ENCODE measurements at places on chromosomes 12 and 14.

GRCh38 chr12:93704122-93704521 is 26.9 kb downstream of the CRADD start:
- no peak for DNase-seq

DNA sequence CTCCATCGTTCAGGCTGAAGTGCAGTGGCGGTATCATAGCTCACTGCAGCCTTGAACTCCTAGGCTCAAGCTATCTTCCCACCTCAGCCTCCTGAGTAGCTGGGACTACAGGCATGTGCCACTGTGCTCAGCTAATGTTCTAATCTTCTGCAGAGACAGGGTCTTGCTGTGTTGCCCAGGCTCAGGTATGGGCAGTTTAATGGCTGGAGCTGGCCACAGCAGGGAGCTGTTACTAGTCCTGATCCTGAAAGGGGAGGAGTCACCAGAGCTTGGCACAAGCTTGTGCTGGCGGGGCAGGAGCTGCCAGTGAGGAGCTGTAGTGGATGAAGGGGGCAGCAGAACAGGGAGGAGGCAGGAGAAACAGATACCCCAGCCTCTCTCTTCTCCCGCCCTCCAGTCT is 10.6 kb downstream of the TMEM120B start:
- DNase-seq = no peak

DNA sequence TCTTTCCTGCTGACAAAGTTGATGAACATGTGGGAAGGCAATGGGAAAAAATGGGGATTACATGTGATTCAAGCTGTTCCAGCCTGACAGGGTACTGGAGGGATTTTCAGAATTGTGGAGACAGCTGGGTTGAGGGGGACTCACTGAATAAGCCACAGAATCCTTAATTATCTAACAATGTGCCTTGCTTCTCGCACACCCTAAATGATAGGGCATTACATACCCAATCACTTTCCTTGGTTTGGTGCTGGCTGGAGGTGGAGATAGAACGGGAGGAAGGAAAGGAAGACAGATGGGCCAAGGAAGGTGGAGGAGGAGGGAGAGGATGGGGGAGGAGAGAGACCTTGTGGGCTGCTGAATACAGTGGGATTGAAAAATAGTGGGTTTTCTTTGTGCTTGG is 20.7 kb downstream of the PELI2 start:
- no peak for DNase-seq

GRCh38 chr12:106317406-106318082 is 15.0 kb downstream of the TCP11L2 start:
- no peak for DNase-seq

- no peak for DNase-seq
These were observed 154.1 kb upstream of the ARID2 start for GRCh38 chr12:45575417-45575816.

- DNase-seq = peak; percentile 7
These were observed 26.2 kb upstream of the CHPT1 start for GRCh38 chr12:101671157-101671791.

- peak; percentile 67 for DNase-seq
These were observed 808 bp downstream of the ACIN1 start for GRCh38 chr14:23093991-23094665.

- DNase-seq = no peak
These were observed 71.1 kb downstream of the B4GALNT3 start for GRCh38 chr12:530821-531220.

DNA sequence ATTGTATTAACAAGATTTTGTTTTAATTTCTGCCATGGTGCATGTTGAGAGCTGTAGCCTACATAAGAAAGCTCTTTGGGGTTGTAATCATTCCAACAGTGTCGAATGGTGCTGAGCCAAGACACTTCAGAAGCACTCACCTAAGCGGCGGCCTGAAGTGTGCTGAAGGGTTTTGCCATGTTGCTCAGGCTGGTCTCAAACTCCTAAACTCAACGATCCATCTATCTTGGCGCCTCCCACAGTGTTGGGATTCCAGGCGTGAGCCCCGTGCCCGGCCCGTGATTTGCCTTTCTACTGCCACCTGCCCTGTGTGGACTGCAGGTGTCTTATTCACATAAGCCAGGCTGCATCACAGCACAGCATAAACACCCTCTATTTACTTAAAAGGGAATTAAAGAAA is 48.9 kb downstream of the AMN start:
- DNase-seq = no peak

- DNase-seq = no peak
These were observed 106.9 kb downstream of the RFLNA start for GRCh38 chr12:124401704-124402221.

DNA sequence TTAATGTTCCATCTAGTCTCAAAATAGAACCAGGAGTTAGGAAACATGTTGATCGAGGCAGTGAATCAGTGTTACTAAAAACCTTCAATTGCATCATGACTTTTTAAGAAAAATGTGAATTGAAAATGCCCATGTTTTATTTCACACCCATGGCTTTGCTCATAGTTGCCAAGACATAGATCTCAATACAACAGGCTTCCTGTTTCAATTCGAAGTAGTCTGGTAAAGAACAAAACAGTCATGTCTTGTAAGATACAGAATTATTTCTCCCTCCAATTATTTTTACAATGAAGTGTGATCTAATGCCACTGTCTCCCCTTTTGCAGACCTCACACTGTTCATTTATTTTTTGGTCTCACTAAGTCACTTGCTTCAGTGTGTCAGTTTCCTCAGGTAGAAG is 44.6 kb upstream of the FAR2 start:
- no peak for DNase-seq

DNA sequence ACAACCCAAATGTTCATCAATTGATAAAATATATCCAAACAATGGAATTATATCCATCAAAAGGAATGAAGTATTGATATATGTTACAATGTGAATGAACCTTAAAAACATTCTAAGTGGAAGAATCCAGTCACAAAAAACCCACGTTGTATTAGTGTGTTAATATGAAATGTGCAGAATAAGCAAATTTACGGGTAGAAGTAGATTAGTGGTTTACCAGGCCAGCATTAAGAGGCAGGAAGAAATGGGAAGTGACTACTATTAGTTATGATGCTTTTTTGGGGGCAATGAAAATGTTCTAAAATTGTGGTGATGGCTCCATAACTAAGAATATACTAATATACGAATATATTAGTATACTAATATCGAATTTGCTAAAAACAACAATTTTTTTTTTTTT is 1.5 kb downstream of the COX16 start:
- DNase-seq = no peak

GRCh38 chr12:33047666-33048065 is 151.1 kb upstream of the PKP2 start:
- DNase-seq = no peak

DNA sequence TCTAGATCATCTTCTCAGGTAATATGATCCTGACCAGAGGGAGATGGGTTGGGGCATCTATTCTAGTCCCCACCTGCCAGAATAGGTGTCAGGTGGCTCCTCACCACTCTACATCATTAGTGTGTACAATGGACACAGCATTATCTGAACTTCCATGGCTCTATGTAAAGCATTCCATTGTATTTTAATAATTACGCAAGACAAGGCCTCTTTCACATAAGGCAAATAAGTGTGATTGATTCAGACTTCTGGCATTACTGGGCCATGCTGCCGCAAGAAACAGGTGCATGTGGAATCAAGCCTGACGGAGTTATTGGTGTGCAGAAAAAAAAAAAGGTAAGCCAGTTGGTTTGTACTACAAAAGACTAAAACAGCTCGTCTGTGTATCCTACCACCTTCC is 3.1 kb upstream of the DDHD1 start:
- DNase-seq = no peak

DNA sequence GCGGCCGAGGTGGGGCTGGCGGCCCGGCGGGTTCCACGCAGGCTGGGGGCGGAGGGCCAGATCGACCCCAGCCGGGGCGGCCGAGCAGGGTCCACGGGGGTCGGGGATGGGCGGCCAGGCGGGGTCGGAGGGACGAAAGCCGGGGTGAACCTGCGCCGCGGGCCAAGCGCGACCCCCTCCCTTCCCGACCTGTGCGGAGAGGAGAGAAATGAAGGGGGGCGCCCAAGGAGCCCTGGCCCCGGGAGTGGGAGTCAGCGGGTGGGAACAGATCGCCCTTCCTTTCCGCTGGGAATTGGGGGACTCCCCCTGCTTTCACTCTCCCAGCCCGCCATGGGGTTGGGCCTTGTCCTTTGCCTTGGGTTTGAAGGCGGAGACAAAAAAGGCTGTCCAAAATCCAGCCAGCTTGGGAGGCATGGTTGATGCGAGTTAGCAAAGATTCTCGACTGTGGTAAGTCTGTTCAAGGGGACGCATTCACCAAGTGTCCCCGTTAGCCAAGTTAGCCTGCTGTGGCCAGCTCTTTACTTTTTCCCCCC is 559 bp upstream of the CKAP4 start:
- no peak for DNase-seq

GRCh38 chr12:45655186-45655585 is 74.3 kb upstream of the ARID2 start:
- DNase-seq = peak; percentile 46

DNA sequence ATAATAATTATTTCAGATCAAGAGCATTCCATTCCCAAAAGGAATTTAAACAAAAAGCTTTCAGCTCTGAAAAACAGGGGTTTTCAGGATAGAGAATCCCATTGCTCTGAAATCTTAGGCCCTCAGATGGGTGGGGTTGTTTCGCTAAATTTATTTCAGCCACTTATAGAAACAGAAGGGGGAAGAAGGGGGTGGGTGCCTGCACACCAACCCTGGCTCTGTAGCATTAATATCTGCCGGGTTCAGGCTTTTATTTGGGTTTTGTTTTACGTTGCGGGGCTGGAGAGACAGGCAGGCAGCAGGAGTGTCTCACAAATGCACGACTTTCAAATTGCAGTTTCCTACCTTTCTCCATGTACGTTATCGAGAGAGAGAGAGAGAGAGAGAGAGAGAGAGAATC is 12.5 kb upstream of the ZFP36L1 start:
- DNase-seq = no peak

- no peak for DNase-seq
These were observed 44.4 kb downstream of the ARL6IP4 start for GRCh38 chr12:123024819-123025391.

DNA sequence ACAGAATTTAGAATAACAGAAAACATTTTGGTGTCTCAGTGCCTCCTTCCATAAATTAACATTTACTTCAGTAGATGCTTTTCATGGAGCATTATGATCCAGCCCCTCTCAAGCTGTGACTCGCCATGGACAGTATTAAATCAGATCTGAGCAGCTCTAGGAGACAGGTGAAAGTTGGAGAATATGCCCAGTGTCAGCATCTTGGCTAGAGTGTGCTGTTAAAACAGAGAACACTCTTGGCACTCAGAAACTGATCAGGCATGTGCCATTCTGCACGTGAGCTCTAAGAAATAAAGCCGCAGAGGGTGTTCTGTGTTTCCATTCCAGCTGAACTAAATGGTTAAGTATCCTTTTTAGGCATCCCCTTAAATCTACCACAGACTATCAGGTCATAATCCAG is 68.0 kb downstream of the DIP2B start:
- DNase-seq = no peak

- DNase-seq = no peak
These were observed 75.6 kb downstream of the GALNT4 start for GRCh38 chr12:89448951-89449371.

DNA sequence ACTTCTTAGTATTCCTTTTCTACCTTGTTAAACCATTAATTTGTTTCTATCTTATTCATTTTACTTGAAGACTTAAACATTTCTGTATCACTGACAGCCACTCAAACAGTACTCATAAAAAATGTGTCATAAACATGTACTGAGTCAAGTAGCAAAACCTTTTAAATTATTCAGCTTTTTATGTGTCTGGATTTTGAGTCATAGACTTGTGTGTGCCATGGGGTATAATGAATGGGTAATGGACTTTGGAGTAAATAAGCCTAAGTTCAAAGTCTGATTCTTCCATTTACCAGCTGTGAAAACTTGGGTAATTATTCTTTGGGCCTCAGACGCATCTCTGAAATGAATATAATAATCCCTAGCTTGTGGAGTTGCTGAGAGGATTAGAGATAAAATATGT is 199.0 kb downstream of the RAD51B start:
- DNase-seq = no peak

DNA sequence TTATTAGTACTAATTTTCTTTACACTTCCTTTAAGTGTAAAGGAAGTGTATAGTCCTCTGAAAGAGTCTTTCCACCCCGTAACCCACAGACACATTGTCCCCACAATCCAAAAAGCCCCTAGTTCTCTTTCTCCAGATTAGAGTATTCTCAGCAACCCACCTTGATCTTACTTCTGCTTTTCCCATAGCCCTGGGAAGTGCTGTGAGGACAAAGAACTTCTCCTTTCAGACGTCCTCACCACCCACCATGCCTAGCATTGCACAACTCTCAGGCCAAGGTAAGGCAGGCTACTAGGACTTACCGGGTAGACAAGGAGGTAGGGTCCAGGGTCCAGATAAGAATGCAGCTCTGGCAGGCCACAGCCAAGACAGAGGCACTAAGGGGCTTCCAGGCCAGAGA is 7.4 kb downstream of the AAAS start:
- DNase-seq = no peak

DNA sequence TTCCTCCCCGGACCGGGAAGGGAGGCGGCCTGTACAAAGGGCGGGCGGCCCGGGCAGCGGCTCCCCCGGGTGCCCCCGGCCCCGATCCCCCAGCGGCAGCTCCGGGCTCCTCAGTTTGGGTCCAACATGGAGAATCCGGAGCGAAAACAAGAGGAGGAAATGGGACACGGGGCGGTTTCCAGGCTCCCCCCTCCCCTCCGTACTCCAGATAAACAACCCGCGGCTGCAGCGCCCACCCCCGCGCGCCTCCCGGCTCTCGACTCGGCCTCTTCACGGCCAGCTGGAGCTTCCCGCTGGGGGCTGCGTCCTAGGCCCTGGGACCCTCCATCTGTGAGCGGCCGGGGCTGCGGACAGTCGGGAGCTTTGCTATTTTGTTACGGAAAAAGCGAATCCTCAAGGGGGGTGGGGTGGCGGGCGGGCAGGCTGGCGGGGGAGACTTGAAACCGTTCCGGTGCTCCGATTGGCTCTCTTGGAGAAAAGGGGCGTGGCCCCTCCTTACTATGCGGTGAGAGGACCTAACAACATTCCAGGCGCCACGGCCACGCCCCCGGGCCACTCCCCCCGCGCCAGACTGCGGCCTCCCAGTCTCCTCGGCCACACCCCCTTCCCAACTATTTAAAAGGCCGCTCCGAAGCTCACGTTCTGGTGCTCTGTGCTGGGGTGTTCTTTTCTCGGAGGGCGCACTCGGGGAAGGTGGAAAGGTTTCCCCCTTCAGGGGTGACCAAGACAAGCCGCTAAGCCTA is at the start of gene CTDSP2:
TSS of gene CTDSP2 (minus strand) at position 153 of the 743 bp plus-strand sequence. CDS start 294 bp downstream, outside the sequence.
- peak; percentile 75 for DNase-seq

GRCh38 chr12:95718006-95718431 is 72.5 kb downstream of the NTN4 start:
- no peak for DNase-seq

GRCh38 chr12:65826353-65827171 is 2.3 kb downstream of the HMGA2 start:
- DNase-seq = no peak
